Urothelium cell line (cell line): ENCODE measurements at places on chromosomes 1 and 21.

GRCh38 chr1:53038566-53038965, 23.4 kb upstream of the PODN start:
- no peak for DNase-seq

DNA sequence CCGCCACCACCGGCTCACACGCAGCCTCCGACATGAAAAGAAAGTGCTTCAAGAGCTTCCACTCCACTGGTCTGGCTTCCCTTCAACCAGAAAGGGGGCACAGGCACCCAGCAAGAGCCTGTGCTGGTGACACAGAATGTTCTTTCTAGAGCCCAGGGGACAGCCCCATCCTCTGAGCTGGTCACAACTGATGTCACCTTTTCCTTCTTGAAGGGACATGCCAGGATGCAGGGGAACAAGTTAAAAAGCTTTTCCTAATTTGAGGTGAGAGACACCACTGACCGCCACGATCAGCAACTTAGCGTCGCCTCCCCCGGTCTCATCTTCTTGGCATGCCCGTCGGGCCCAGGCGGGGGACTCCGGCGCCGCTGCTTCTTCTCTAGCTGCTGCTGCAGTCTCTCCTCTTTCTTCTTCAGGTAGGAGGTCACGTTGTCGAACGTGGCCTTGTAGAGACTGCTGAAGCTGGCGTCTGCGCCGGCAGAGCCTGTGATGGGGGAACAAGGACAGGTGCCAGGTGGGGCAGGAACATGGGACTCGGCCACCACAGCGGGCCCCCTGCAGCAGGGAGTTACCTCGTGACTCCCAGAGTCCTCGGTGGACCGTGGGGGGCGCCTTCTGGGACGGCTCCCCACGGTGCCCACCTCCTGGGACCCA, 29.5 kb downstream of the WDR4 start:
- DNase-seq = no peak

DNA sequence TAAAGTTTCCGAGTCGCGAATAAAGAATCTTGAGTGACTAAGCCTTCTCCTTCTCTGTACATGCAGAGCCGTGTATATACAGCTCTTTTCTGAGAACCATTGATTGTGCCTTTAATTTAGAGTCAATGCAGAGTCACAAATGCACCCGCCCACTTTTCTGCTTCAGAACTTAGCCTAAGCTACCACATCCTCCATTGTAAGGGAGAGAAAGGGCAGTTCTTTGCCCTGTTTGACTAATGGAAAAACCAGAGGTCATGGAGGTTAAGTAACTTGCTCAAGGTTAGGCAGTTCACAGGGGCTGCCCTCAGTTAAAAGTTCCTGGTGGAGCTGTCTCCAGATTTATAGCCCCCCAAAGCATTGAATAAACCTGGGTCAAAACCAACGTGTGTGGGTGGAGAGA, 139.6 kb downstream of the TOMM20 start:
- no peak for DNase-seq

- no peak for DNase-seq
These were observed 474.3 kb upstream of the TMPRSS15 start for GRCh38 chr21:18877917-18878316.

- no peak for DNase-seq
These were observed 13.4 kb downstream of the ELOA start for GRCh38 chr1:23756676-23757075.

DNA sequence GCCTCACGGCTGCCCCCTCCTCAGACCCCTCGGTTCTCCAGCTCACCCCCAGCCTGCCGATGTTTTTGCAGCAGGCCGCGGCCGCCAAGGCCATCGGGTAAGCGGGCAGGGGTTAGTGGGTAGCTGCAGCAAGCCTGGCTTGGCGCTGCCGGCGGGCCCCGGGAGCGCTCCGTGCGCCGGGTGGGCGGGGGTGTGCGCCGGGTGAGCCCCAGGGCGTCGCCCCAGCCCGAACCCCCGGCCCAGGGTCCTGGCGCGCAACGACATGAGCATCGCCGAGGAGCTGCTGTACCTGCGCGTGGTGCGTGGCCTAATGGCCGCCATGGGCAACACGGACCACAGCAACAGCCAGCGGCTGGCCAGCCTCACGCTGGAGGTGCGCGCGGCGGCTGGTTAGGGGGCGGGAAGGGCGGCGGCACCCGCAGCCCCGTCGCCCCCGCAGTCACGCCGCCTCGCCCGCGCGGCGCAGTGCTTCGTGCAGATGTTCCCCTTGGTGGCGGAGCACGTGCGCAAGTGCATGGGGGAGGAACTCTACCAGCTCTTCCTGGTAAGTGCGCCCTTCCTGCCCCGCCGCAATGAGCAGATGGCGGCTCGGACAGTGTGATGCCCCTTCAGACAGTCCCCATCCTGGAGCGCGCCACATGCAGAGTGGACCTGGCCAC, 6.5 kb downstream of the RNU5D-1 start:
- DNase-seq = no peak

GRCh38 chr1:168709405-168710363, 19.3 kb downstream of the DPT start:
- peak; percentile 70 for DNase-seq

DNA sequence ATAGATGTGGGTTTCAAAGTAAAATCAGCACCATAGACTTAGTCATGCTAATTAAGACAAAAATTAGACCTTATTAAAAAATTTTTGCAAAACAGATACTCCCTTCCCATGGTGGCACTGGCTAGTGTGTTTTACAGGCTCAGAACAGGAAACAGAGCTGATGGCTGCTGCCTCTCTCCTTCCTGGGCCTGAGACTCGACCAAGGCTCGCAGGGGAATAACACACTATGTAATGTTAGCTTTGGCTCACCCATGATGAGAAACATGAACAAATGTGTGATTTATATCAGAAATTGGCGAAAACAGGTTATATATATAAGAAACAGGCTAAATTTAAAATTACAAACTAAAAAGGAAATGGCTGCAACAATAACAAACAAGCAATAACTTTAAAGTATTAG, 50.7 kb downstream of the ERG start:
- DNase-seq = no peak

DNA sequence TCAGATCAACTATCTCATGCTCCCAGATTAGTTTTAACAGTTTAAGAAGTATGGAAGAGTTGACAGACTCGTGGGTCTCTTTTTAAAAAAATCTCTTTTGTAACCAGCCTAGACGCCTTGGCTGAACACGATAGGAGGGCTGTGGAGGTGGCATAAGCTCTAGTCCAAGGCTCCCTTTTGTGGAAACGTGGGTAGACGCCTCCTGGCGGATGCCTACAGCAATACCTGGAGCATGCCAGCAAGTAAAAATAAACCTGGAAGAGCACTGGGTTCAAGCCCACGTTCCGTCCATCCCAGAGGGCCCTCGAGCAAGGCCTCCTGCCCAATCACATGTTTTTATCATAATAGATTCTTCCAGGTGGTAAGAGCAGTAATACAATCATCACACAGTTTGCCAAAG, 87.9 kb downstream of the RGS7 start:
- no peak for DNase-seq

DNA sequence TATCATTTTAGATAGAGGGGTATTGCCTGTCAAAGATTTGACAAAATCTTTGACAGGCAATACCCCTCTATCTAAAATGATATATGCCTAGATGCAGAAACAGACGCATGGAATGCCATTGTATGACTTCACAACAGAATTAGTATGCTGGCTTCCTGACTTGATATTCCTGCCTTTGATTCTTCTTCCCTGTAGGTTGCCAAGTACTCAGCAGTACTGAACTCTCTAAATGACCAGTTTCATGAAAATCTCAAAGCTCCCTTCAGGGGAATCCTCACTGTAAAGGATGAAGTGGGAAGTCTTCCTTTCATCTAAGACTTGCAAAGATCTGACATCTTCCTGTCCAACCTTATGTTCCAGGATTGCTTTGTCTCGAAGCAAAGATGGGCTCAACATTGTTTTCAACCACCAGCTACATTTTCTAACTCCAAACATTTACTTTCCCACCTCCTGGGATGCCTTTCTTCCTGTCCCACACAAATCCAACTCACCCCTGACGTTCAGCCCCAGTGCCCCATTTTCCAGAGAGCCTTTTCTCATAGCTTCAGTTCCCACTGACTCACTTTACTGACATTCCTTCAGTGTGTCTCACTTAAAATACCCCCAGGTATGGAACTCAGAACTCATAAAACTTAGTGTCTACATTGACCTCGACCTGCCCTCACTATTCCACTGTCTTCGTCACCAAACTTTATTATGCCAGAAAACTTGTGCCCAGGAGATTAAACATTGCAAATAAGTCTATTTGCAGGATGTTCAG, 67.3 kb upstream of the KCNJ6 start:
- DNase-seq = peak; percentile 12

DNA sequence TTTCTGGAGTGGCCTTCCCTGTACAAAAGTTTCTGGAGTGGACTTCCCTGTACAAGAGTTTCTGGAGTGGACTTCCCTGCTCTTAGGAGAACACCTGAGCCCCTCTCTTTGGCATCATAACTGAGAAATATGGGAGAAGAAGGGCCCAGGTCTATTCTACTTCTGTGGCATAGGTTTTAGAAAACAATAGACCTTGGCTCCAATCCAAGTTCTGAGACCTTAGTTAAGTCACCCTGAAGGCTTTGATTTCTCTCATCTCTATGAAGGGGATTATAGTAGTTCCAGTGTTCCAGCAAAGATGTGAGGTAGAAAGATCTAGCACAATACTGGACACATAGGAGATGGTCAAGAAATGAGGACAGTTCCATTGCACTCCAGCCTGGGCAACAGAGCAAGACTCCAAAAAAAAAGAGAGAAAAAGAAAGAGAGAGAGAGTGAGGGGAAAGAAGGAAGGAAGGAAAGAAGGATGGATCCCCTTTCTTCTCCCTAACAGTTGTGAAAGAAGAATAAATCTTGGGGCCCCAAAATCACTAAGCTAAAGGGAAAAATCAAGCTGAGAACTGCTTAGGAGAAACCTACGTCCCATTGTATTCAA, 13.3 kb upstream of the EIF4G3 start:
- no peak for DNase-seq

GRCh38 chr1:29193879-29194455, 12.3 kb upstream of the SRSF4 start:
- DNase-seq = no peak

DNA sequence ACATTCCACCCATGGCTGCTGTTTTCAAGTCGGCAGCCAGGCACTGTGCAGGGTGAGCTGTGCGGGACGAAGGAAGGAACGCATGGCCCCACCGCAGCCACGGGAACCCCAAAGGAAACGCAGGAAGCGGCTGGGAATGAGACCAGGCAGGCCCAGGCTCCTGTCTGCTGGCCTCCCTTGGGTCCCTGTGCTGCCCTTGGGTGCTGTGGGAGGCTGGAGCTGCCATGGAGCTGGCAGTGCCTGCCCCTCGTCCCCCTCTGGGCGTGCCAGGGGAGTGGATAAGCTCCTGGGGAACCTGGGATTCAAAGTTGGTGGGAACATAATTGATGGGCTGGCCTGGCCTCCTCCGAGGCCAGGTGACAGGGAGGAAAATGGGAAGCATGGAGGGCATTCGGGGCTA, 5.3 kb upstream of the KRTAP10-4 start:
- no peak for DNase-seq

DNA sequence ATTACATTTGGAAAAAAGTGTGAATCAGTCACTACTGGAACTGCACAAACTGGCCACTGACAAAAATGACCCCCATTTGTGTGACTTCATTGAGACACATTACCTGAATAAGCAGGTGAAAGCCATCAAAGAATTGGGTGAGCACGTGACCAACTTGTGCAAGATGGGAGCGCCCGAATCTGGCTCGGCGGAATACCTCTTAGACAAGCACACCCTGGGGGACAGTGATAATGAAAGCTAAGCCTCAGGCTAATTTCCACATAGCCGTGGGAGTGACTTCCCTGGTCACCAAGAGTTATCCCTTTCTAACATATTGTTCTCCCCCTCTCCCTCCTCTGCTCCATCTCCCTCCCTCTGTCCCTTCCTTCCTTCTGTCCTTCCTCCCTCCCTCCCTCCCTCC, 47.7 kb upstream of the RHOU start:
- no peak for DNase-seq

- DNase-seq = no peak
These were observed 152.3 kb downstream of the NR5A2 start for GRCh38 chr1:200179781-200180160.

- DNase-seq = no peak
These were observed 4.2 kb upstream of the RGS8 start for GRCh38 chr1:182688436-182689205.

- peak; percentile 63 for DNase-seq
These were observed 71.4 kb downstream of the DIRAS3 start for GRCh38 chr1:67978890-67979516.

DNA sequence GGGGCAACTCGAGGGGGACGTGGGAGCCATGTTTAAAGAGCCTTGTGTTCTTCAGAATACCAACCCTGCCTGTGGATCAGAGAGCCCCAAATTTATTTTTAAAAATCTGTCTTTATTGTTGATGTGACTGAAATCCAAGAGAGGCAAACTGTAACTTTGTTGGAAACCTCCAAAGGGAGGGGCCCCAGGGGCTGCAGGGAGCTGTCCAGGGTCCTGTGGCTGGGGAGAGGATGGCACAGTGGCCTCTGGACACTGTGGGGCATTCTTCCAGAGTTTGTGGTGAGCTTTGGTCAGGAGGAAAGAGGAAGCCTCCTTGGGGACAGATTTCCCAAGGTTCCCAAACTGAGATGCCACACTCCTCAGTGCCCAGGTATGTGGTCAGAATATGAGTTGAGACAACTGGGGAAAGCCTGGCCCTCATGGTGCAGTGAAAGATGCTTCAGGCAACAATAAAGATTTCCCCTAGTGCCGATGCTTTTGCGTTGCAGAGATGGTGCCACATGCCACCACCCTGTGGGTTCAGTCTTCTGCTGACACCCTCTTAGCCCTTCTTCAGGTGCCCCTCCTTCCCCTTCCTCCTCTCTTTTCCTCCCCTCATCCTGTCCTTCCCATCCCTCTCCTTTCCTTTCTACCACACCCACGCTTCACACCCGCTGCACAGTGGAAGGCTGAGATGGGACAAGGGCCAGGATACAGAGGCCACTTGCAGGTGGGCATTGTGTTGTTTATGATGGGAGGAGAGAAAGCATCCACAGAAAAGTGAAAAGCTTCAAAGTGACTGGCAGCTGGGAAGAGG, 122.1 kb downstream of the UCK2 start:
- peak; percentile 63 for DNase-seq

GRCh38 chr21:39854572-39854971, 12.7 kb upstream of the PCP4 start:
- DNase-seq = no peak

DNA sequence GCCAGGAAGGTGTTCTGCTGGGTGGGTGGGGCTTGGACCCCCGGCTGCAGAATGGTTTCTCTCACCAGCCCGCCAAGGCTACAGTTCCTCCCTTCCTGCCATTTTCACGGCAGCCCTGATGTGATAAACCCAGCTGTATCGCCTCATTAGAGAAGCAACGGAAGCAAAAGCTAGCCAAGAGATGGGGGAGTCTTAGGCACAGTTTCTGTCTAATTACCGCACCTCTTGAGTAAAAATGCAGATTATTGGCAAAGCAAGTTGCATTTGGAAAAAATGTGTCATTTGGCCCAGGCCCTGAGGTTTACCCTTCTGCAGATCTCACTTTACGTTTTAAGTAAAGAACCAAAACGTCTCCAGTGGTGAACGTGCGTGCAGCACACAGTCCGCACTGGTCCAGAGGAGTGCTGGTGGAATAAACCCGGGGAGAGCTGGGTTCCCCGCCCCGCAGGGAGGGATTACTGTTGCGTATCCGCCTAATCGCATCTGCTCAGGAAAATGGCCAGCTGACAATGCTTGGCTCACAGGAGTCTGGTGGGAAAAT, 109.9 kb downstream of the GALNT2 start:
- DNase-seq = no peak
